ENCODE measurements at places on chromosomes 1 and 21.
A peak's percentile ranks its signal among the peaks of the same experiment; 100 is the strongest.

GRCh38 chr1:211378844-211379243, 52.2 kb downstream of the TRAF5 start:
- DNase-seq, result peak; percentile 64

GRCh38 chr1:181482521-181483284, 614 bp upstream of the CACNA1E start:
- peak; percentile 1 for DNase-seq

DNA sequence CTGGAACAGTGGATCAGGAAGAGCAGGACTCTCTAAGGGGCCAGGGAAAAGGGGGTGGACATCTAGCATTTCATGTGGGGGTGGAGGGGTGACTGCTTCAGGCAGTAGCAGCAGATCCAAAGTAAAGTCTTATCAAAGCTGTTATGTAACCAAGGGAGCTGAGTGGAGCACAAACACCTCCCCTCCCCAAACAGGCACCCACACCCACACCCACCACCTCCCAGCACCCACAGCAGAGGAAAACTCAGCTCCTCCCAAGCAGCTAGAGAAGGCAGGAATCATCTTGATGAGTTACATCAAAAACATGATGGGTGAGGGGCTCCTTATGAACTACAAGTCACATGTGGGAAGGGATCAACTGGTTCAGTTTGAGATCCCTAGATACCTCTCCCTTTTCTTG, 6.0 kb downstream of the DLGAP3 start:
- DNase-seq, result no peak

DNA sequence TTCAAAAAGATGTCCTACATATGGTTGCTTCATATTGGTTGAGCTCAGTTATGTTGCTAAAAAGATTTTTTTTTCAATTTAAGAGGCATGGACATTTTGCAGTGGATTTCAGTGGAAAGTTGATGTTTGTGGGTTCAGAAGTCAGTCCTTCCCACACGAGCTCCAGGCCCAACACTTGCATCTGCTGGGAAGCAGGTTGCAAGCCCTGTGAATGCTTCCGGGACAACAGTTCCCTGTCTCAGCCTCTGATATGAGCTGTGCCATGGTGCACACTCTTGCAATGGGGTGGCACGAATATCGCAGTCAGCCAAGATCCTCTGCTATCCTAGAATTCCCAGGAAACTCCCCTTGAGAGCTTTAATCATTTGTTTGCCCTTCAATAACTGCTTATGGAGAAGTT, 30.3 kb upstream of the ABCG1 start:
- no peak for DNase-seq

DNA sequence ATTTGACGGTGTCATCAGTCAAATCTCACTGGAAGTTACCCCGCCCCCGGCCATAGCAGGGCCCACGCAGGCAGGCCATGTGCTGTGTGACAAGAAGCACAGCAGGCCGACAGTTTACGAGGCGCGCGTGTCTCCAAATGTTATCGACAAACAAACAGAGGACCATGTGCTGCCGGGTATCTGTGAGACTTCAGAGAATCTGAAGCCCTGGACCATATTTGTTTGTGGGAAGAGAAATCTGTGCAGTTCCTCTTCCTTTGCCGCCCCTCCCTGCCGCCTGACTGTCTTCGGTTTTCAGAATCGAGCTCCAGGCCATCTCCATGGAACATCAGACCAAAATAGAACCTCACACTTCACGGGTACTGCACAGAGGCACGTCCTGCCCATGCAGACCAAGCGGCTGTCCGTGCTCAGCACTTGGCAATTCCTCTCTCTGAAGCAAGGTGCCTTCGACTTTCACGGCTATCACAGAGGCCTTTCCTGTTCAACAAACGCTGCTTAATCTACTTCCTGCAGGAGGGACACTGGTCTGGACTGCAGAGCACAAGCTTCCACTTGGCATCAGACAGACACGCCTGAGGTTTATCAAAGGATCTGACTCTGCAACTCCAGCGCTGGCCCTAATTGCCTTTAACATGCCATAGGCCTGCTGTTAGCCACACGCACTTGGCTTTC, 135.7 kb upstream of the KRTAP19-8 start:
- peak; percentile 14 for DNase-seq

GRCh38 chr1:247848346-247848745, 6.7 kb upstream of the OR11L1 start:
- DNase-seq, result no peak

DNA sequence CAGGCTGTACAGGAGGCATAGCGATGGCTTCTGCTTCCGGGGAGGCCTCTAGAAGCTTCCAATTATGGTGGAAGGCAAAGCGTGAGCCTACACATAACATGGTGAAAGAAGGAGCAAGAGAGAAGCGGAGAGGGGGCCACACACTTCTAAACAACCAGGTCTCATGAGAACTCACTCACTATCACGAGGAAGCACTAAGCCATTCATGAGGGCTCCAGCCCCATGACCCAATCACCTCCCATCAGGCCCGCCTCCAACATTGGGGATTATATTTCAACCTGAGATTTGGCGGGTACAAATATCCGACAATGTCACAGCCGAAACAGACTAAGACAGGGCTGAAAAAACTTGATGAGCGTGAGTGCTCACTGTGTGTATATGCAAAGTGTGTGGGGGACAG, 89.3 kb upstream of the CNIH3 start:
- no peak for DNase-seq

DNA sequence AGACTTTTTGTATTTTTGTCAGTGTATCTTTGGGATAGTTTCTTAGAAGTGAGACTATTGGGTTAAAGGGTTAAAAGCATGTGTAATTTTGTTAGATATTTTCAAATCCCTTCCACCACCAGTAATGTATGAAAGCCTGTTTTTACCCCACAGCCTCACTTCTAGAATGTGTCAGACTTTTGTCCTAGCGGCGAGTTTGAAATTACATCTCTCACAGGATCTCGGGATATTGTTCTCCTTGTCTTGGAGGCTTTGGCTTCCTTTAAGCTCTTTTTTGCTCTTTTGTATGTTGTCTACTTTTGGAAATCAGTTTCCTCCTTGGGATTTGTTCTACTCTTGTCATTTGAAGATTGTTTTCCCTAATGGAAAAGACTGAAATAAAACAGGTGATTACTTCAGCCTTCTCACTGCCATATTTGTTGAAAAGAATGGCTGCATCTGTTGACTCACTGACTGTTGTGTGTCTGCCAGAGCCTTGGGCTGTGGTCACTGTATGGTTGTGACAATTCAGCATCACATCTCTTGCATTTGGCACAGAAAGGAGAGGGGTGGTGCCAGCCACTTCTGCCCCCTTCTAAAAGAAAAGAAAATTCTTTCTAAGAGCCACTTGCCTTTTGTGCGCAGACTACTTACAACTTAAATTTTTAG, 22.6 kb downstream of the ST3GAL3 start:
- DNase-seq, result no peak

- no peak for DNase-seq
Measured at GRCh38 chr1:64590316-64590715, 120.4 kb downstream of the CACHD1 start.

DNA sequence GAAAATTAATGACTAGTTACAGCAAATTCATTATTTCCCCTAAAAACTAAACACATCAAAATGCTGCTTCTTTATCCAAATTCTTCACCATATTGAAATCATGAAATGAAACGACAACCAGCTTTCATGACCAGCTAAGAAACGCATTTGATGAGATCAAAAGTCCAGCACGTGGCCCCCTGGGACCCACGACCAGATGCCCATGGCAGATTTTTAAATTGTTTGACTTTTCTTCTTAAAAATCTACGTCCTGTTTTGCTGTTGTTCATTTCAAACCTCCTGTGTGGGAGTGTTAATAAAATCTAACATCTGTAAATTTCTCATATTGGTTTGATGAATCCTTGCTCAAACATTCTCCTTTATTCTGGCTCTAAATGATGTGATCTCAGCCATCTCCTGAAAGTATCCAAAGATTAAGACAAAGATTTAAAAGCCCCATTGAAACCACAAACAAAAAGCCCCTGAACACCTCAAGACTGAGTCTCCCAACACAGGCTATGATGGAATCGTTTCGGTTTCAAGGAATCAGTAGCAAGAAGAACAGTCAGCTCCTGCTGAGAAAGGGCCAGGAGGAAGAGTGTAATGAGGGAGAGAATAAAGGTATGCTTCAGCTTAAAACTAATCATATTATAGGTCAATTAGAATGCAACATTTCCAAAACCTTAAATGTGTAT, 523.6 kb downstream of the SMYD3 start:
- peak; percentile 65 for DNase-seq

- DNase-seq, result no peak
Measured at GRCh38 chr1:208312706-208313105, 68.5 kb upstream of the PLXNA2 start.

- peak; percentile 10 for DNase-seq
Measured at GRCh38 chr21:28127175-28127785, 865.4 kb downstream of the LTN1 start.

GRCh38 chr1:245599371-245600174, 444.8 kb downstream of the KIF26B start:
- DNase-seq, result peak; percentile 100

DNA sequence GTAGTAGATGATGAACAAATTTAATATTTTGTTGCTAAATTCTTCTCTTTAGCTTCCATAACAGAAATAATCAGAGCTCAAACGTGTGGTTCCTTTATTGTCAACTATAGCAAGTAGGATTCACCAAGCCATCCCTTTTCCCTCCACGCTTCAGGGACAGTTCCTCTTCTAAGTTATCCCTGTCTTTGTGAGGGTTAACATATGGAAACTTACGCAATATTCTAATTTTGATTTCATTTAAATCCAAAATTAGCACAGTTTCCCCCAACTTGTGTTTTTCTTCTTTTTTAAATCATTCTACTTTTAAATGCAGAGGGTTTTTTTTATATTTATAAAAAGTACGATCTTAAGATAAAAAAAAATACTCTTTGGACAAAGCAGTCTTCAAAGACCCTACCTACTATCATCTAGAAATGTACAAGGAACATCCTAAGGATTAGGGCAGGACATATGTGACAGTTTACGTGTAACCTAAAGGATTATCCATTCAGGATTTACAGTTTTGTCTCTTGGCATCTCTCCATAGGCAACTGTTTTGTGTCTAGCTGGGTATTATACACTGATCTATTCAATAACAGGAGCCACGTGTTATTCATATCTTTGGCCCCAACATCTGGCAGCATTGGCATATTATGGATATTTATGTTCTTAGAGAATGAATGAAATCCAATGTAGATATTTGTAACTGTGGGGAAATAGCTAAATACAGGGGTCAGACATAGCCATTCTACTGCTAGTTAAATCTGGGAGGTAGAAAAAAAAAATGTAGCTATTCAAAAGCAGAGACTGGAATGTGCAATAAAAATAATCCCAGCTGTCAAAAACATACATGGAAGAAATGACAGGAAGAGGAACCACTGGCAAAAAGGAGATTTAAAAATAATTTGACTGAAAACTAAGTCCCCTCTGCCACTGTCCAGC, 272.9 kb downstream of the NEGR1 start:
- peak; percentile 30 for DNase-seq

- no peak for DNase-seq
Measured at GRCh38 chr1:24927988-24928688, 1.9 kb downstream of the RUNX3 start.

DNA sequence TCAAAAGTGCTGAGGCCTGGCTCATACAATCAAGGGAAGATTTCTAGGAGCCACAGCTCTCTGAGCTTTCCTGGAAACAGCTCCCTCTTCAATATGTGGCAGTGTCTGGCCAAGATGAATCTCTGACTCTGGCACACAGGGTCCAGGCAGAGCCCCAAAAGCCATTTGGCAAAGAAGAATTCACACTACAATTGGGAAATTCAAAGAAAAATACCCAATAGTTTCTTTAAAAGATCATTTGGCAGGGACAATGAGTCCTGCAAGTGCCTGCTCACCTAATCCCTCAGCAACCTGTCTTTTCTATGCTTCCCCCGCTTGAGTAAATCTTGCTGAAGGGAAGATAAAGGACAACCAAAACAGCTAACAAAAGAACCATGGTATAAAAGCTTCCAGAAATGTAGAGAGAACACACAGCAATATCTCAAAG, 124.6 kb downstream of the TGFBR3 start:
- DNase-seq, result no peak

GRCh38 chr1:155078469-155079209, at the start of gene EFNA3:
EFNA3 (plus strand) TSS chr1:155078837; CDS start chr1:155078942, 105 bp downstream.
- peak; percentile 48 for DNase-seq

DNA sequence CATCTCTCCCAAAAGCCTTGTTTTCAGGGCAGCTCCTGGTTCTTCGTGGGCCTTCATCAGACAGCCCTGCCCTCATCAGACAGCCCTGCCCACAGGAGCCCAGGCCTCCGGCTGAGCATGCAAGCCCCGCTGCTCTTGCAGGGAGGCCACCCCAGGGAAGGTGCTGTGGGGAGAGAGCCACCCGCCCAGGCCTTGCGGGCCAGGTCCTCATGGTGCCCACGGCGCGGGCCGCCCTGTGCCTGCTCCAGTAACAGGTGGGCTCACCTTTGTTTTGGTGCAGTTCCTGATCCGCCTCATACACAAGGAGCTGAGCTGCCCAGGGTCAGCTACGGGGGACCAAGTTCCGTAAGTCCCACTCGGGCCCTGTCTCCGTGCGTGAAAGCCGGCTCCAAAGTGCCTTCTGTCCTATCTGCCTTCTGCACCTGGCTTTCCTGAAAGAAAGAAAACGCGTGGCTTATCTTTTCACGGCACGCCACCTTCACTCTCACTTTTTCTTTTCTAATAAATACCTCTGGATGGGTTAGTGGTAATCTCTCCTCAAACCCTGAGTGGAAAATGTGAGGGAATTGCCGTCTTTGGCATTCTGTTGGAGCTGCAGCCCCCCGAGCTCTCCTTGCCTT, 65.9 kb downstream of the SLC37A1 start:
- no peak for DNase-seq

GRCh38 chr1:7474786-7475502, 296.2 kb upstream of the VAMP3 start:
- DNase-seq, result no peak

DNA sequence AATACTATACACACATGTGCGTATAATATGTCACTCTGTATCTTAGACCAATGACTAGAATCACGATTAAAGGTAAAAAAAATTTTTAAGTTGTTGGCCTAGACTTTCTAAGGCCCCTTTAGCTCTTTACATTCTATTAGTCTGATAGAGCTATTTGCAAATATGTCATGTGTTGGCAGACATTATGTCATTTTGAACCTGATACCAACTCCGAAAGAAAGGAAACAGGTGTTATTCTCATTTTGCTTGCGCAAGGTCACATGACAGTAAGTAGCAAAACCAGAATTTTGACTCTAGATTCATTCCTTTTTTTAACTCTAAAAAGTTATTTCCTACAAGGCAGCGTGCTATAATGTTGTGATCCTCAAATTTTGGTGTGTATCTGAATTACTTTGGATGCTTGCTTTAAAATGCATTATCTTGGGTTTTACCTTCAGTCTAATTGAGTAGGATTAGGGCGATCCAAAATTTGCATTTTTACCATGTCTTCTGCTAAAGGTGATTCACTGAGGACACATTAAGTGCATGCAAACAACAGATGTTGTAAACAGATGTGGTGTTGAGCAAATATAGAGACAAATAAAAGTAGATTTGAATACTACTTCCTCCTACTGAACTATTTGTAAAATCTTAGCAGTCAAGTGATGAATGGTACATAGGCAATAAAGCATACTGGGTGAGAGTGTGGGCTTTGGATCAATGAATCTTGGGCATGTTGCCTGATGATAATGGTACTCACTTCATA, 63.5 kb upstream of the KIAA1614 start:
- no peak for DNase-seq

All from fibroblast of skin of abdomen (primary cell).